Stomach (tissue), 19 donors: ENCODE measurements at places on chromosomes 6 and 20.

DNA sequence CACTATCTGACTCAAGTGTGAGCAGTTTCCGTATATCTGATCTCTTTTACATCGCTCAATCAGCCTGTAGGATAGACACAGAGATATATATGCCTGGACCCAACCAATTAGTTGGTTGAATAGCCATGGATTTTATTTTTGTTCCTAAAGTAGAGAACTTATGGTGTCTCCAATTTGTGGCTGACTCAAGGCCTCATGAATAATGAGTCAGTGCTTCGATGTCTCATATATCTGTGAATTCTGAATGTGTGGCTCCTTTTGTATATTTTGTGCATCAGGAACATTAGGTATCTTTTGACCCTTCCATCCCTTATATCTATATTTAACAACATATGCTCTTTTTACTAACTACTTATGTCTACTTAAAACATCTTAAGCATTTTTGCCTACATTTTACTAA, 64.5 kb downstream of the OR2B2 start:
- no peak for DNase-seq

- no peak for DNase-seq
Measured at GRCh38 chr6:129491436-129491835, 218.5 kb downstream of the ARHGAP18 start.

DNA sequence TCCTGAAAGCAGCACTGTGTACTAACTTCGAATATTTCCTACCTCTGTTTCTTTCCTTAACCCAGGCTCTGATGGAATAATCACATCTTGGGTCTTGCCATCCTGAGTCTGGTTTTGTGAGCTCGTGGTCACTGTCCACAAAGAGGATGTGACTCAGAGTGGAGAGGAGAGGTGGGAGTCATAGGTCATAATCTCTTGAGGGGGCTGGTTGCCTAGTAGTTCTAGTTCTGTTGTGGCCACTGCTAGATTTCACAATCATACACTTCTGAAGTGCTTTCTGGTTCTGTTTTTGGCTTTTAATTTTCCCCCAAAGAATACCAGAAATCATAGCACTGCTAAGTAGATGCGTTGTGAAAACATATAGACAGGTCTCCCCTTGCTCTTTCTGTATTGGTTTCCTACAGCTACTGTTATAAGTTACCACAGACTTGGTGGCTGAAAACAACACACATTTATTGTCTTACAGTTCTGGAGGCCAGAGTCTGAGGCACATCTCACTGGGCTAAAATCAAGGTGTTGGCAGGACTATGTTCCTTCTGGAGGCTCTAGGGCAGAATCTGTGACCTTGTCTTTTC, 102.8 kb downstream of the NRSN1 start:
- DNase-seq = no peak

DNA sequence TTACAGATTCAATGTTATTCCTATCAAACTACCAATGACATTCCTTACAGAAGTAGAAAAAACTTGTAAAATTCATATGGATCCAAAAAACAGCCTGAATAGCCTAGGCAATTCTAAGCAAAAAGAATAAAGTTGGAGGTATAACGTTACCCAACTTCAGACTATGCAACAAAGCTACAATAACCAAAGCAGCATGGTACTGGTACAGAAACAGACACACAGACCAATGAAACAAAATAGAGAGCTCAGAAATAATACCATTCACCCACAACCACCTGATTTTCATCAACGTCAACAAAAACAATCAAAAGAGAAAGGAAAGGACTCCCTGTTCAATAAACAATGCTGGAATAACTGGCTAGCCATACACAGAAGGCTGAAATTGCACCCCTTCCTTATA, 17.2 kb upstream of the PLN start:
- no peak for DNase-seq

- DNase-seq = peak; percentile 55
Measured at GRCh38 chr20:35617397-35618262, 2.0 kb downstream of the SPAG4 start.

DNA sequence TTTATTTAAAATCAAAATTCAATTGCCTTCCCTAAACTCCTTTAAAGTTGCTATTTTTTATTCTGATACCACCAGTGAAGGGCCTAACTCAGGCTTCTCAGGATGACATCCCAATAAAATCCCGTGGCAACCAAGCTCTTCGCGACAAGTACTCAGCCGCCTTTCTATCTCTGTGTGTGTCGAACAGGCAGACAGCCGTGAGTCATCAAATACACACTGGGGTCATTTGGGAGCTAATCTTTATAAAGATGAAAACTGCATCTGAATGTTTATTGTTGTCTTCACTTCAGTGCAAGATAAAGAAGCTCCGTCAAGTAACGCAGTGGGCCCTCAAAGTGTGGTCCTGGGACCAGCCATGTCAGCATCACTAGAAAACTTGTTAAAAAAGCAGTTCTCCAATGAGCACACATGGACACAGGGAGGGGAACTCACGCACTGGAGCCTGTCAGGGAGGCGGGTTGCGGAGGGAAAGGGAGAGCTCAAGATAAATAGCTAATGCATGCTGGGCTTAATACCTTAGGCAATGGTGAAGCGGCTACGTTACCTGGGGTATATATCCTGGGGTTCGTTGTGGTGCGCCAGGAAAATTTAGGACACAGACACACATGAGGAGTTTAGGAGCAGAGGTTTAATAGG, 119.3 kb downstream of the RNF144B start:
- DNase-seq = no peak

GRCh38 chr6:7151381-7151780, 43.6 kb downstream of the RREB1 start:
- no peak for DNase-seq

- no peak for DNase-seq
Measured at GRCh38 chr6:132053511-132053910, 102.3 kb upstream of the CCN2 start.

DNA sequence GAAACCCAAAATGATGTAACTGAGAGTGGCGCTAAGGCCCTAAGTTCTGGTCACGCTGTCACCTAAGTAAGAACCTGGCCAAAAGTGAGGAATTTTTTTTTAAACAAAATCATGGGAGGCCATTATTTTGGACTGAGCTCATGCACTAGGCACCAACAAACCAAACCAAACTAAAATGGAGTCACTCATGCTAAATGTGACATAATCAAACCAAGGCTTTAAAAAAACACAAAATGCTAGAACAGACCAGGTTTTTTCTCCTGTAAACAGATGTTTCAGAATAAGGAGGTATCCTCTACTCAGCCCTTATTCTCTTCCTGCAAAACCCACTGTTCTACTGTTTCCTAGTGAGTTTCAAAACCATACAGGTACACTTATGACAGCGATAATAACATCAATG, 1.1 kb upstream of the C6orf89 start:
- no peak for DNase-seq

- DNase-seq = peak; percentile 52
Measured at GRCh38 chr6:16409531-16410441, 171.4 kb downstream of the GMPR start.

DNA sequence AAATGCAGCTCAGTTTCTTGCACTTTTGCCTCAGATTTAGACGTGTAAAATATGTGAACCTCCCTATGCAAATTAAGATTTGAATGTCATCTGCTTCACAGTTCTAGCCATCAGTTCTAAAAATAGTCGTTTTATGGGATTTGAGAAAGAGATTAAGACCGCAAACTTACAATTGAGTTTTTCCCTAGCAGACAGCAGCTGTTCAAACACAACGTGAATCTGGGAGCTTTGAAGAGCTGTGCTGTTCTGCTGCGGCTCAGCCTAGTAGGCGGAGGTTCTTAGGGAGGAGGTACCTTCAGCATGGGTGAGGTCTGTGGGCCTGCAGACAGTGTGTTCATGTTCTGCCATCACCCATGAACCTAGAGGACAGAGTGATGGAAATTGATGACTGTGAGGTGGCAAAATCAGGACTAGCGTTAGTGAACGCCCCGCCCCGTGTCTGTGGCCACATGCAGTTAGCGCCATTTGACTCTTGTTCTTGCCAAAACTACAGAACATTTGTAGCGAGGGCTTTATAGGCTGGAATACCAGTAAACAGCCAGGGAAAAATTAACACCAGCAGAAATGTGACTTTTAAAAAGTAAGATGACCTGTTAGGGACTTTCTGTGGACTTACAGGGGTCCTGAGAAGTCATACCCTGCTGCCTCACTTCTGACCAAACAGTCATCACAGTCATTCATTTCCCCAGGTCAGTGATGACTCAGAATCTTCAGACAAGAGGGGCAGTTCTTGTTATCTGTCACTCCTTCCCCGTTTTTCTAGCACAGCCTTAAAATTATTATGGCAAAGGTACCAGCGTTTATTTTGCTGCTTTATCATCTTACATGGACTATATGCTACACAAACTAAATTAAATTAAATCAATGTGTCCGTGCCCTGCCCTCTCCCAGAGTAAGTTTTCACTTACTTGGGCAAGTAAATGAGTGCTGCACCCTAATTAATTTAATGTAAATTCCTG, 84.3 kb upstream of the TMEM181 start:
- DNase-seq = peak; percentile 34

DNA sequence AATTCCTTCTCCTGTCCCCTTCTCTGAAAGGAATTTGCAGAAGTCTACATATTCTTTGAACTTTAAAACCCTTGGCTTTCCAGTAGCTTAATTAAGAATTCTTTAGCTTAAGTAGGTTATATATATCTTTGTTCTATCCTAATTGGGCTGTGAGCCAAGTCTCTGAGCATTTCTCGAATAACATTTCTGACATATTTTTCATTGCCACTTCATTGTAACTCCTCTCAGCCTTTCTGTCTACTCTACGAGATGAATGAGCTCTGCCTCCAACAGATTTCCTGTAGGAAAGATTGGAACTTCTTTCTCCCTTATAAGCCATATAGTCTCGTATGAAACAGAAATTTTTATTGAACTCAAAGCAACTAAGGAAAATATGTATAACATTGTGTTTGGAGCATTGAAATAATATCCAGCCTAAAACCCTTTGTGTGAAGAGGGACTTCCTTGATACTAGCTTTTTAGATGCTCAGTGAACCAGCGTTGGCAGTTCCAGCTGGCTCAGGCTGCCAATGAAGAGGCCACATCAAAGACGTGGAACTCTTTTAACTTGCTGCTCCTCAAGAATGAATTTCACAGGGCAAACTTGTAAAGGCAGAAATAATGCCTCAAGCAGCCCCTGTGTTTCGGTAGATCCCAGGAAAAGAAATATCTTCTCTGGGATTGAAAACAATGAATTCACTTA, 87.7 kb upstream of the NOX3 start:
- no peak for DNase-seq

- no peak for DNase-seq
Measured at GRCh38 chr6:151434369-151434768, 17.6 kb downstream of the RMND1 start.

DNA sequence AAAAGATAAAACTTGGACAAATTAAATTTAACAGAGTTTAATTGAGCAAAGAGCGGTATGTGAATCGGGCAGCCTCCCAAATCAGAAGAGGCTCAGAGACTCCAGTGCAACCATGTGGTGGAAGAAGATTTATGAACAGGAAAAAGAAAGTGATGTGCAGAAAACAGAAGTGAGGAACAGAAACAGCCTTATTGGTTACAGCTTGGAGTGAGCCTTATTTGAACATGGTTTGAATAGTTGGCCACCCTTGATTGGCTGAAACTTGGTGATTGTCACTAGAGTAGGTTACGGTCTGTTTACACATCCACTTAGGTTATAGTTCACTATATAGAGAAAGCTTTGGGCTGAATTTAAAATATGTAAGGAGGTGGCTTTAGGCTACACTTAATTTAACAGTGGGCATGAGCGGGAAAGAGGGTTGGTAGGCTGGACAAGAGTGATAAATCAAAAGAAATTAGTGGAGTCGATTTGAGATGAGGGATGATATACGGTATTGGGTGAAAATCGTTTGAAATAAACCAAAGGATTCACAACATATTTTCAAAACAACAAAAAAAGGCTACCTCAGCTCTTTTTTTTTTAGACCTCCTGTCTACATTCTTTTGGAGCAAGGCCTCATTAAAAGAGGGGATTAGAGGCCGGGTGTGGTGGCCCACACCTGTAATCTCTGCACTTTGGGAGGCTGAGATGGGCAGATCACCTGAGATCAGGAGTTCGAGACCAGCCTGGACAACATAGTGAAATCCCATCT, 84.3 kb upstream of the PREP start:
- no peak for DNase-seq

DNA sequence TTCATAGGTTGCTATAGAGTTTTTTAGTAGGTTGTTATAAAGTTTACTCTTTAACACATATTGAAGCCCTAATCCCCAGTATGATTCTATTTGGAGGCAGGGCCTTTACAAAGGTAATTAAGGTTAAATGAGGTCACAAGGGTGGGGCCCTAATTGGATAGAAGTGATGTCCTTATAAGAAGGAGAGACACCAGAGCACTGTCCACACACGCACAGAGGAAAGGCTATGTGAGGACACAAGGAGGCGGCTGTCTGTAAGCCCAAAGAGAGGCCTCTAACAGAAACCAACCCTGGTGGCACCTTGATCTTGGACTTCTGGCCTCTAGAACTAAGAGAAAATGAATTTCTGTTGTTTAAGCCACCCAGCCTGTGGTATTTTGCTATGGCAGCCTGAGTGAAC, 98.5 kb downstream of the GJA10 start:
- no peak for DNase-seq

- DNase-seq = no peak
Measured at GRCh38 chr20:31716818-31717477, 5.7 kb downstream of the BCL2L1 start.

DNA sequence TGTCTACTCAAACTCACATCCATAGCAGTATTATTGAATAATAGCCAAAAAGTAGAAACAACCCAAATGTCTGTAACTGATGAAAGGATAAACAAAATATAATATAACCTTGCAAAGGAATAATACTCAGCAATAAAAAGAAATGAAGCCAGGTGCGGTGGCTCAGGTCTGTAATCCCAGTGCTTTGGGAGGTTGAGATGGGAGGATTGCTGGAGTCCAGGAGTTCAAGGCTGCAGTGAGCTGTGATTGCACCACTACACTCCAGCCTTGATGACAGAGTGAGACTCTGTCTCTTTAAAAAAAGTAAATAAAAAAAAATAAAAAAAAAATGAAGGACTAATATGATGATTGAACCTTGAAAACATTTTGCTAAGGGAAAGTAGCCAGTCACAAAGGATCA, 22.1 kb upstream of the KIF16B start:
- no peak for DNase-seq
